ENCODE measurements at places on chromosomes 6 and 20.

- DNase-seq, result no peak
Measured at GRCh38 chr20:24733416-24733815, 215.7 kb upstream of the CST7 start.

- DNase-seq, result no peak
Measured at GRCh38 chr6:14936861-14937260, 309.0 kb upstream of the JARID2 start.

- no peak for DNase-seq
Measured at GRCh38 chr6:165701564-165702354, 38.7 kb upstream of the PDE10A start.

GRCh38 chr6:38773338-38773737 is 58.2 kb downstream of the DNAH8 start:
- DNase-seq, result no peak

DNA sequence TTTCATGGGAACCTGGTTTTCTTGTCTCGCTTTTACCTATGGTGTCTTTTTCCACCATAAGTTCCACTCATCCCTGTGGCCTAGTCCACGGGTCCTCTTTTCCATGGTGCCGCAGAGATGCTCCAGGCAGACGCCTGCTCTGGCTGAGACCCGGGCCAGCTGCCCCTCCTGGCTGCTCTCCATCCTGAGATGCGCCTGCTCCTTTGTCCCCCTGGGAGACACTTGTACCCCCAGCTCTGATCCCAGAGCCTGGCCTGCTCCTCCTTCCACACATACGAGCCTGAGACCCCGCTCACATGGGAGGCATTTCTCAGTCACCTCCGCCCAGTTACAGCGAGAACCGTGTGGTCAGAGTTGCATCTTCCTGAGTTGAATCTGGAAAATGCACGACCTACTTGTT is 29.6 kb downstream of the RNASET2 start:
- DNase-seq, result no peak

All from stimulated activated CD8-positive, alpha-beta memory T cell treated with anti-CD3 and anti-CD28 coated beads, Interleukin-4, amount 100 ng/mL, for 1 hour (primary cell).